ENCODE measurements at places on chromosomes 11 and 22.

DNA sequence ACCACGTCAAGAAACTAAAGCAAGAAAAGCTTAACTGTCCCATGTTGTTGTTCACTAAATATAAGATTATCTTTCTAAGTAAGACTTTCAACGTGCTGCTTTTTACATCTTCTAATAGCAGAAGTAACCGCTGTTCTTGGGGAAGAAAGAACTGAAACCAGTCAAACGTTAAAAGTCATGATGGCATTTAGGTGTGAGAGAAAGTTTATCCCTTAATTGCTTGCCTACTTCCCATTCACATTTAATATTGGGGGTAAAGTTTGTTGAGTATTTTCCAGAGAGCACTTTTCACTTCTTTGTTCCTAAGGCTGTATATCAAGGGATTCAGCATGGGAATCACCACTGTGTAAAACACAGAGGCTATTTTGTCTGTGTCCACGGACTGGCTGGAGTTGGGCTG, 970 bp downstream of the OR5B21 start:
- DNase-seq: no peak

DNA sequence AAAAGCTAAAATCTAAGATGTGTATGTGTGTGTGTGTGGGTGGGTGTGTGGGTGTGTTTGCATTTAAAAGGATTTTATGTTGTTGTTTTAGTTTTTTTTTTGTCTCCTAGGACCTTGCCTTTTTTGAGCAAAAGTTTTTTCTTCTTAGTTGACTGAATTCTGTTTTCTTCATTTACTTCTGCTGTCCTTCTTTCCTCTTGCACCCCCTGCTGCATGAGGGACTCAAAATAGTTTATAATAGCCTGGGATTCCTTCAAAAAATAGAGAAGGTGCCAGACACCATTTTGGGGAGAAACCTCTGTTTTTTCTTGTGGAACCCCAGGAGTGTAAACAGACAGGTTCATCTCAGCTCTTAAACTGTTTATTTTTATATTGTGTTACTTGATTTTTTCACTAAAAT, 817.7 kb downstream of the TBC1D22A start:
- DNase-seq: no peak

- no peak for DNase-seq
Measured at GRCh38 chr11:128497061-128497775, 90.1 kb downstream of the ETS1 start.

DNA sequence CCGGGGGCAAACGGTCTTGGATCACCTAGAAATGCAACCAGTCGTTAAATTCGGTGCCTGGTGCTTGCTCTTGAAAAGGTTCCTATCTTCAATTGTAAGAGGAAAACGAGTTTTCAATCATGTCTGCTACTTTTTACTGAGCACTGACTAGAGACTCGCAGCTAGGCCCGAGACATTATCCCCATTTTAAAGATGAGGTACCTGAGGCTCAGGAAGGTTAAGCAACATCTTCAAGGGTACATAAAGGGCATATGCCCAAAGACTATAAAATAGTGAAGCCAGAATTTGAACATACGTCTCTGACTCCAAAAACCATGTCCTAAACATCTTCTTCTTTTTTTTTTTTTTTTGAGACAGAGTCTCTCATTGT, 638 bp upstream of the PISD start:
- DNase-seq: no peak

- DNase-seq: no peak
Measured at GRCh38 chr11:1771700-1772099, 8.0 kb upstream of the CTSD start.

GRCh38 chr22:37244114-37244921, at the start of gene RAC2:
Gene RAC2 (minus strand): TSS chr22:37244269. CDS start chr22:37244148, 121 bp downstream.
- DNase-seq: peak; percentile 81

- no peak for DNase-seq
Measured at GRCh38 chr11:26063915-26064314, 268.0 kb upstream of the ANO3 start.

DNA sequence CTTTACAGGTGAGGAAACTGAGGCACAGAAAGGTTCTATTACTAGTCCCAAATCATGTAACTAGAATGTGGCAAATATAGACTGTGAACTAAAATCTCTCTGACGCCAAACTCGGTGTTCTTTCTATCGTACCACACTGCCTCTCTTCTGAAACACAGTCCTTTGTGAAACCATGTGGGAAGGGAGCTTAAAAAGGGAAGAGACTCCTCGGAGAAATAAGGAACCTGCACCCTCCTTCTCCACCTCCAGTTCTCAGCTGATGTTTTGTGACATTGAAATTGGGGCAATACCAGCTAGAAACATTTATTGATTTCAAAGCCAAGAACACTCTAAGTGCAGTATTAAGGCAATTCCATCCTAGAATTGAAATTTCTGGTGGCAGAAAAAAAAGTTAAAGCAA, 76.4 kb upstream of the DRD2 start:
- no peak for DNase-seq

DNA sequence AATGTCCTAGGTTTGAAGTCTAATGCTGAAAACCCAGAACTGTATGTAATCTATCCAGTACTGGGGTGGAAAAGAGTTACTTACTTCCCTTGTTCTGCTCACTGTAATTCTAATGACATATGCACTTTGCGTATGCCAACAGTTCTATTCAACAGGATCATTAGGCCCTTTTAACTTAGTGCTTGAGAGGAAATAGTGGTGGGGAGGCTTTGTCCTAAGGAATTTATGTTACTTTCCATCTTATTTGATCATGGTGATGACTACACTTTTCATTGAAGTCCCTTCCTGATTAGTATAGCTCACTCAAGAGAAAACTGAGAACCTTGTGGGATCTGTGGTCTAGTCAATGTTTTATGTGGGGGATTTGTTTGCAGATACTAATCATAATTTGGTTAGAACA, 348.2 kb downstream of the GUCY1A2 start:
- DNase-seq: no peak

DNA sequence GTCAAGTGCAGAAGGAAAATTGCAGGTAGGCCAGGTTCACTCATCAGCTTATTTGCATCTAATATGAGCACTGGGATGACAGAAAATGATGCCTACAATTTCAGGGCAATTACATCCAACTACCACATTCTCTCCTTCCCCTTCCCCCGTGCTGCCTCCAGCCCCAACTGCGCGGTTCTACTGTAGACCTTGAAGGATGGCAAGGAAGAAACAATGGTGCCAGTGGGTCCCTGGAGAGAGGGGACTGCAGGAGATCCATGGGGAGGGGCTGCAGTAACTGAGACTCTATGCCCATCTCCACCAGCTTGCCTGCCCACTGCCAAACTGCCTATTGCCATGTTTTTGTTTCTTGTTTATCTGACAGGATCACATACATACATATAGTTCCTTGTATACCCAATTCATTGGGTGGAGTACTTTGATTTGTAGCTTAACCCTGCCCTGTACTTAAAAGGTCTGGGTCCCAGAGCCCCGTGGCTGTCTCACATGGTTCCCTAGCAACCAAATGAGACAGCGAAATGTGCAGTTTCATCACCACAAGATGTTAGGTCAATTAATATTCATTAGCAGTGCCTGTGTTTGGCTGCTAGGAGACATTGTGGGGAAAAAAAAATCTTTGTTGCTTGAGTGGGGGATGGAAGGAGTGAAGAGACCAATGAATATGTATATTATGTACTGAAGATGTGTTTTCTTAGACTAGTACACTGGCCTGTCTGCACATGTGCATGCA, 253.5 kb upstream of the PLET1 start:
- no peak for DNase-seq

- no peak for DNase-seq
Measured at GRCh38 chr22:50318698-50319411, 8.0 kb downstream of the DENND6B start.

DNA sequence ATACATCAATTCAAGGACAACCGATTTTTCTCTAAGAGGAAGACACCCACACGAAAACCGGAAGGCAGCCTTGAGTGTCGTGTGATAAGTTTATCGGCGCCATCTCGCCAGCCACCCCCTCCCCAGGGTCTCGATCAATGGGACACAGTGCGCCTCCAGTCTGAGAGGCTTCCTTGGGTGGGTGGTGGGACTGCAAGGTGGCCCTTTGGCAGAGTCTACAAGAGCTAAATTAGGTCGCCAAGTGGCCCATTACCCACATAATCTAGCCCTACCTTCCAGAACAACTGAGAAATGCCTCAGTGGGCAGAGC, 64.0 kb downstream of the CD6 start:
- DNase-seq: no peak

DNA sequence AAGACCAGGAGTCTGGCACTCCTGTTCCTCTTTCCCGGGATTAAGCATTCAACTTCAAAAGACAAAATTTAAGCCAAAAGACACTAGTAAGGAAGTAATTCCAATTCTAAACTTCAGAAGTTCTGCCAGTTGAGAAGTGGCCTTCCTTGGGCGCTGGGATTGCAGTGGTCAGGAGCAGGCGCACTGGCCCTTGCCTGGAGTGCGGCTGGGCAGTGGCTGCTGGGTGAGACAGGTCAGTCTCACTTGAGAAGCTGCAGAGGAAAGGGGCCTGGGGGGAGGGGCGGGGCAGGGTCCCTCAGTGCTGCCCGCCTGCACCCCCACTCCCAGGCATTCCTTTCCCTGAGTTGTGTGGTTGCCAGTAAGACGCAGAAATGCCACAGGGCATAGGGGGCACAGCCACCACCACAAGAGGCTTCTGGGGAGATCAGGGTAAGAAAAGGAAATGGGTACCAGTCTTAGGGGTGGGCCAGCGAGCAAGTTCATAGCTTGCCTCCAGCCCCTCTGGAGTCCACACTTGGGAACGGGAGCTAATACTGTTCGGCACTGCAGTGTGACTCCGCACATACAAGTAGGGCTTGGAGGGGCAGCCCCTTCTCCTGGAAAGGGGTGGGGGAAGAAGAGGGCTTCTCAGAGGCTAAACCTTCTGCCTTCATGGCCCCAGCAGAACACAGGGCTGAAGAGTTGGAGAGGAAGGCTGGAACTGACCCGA, 5.5 kb downstream of the MRPL49 start:
- DNase-seq: no peak

Data from T-helper 17 cell (primary cell).